Fibroblast of lung (primary cell): ENCODE measurements at places on chromosomes 5 and 9. TPM values are rescaled to one million over a fixed set of nuclear protein-coding genes. Genes with fewer than 3 reads are reported as not detected.

Gene PCDHA13
- under 0.01 and 0.33 TPM in 2 replicates for total RNA-seq

Gene CER1
- total RNA-seq = not detected in 2 replicates

Gene PTGDS
- total RNA-seq = 89.9 and 90.3 TPM in 2 replicates

Gene ZFP2
- total RNA-seq = 1.5 and 2.8 TPM in 2 replicates

Gene FREM1
- total RNA-seq = under 0.01 TPM in 2 replicates

- no peak for DNase-seq
Observed at GRCh38 chr5:15117688-15118087, 246.1 kb upstream of the ANKH start.

GRCh38 chr5:128630121-128630520 lies 92.1 kb upstream of the FBN2 start:
- DNase-seq = no peak

DNA sequence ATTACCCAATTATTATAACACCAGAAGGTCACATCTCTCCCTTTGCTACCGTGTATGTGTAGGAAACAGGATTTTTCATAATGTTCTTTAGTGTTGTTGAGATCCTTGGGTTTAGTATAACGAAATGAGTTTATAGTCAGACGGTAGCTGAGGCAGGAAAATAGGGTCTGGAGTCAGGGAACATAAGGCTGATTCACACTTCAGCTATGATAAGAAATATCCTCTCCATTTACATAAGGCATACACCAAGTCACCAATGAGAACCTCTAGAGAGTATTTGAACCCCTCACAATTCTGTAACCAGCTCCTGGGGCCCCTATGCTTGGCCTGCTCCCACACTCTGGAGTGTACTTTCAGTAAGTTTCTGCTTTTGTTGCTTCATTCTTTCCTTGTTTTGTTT lies 58.9 kb upstream of the ANKH start:
- peak; percentile 42 for DNase-seq

DNA sequence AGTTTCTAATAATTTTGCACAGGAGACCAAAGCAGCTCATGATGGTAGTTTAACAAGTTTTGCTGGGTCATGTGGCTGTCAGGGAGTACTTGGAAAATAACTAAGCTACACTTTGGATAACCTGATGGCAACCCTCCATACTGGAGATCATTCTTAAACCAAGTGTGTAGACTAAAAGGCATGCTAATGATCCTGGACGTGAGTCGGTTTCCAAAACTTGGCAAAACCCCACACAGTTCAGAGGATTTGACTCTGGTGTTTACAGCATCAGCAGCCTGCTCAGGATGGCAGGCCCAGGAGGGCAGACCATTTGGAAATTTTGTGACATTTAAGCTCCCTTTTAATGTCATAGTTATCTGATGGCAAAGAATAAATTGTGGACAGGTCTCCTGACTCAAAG lies 196.5 kb upstream of the EFNA5 start:
- no peak for DNase-seq

- DNase-seq = peak; percentile 49
Observed at GRCh38 chr9:5971740-5972139, 43.7 kb downstream of the RANBP6 start.

- DNase-seq = peak; percentile 90
Observed at GRCh38 chr5:32489791-32490562, 45.4 kb upstream of the ZFR start.

DNA sequence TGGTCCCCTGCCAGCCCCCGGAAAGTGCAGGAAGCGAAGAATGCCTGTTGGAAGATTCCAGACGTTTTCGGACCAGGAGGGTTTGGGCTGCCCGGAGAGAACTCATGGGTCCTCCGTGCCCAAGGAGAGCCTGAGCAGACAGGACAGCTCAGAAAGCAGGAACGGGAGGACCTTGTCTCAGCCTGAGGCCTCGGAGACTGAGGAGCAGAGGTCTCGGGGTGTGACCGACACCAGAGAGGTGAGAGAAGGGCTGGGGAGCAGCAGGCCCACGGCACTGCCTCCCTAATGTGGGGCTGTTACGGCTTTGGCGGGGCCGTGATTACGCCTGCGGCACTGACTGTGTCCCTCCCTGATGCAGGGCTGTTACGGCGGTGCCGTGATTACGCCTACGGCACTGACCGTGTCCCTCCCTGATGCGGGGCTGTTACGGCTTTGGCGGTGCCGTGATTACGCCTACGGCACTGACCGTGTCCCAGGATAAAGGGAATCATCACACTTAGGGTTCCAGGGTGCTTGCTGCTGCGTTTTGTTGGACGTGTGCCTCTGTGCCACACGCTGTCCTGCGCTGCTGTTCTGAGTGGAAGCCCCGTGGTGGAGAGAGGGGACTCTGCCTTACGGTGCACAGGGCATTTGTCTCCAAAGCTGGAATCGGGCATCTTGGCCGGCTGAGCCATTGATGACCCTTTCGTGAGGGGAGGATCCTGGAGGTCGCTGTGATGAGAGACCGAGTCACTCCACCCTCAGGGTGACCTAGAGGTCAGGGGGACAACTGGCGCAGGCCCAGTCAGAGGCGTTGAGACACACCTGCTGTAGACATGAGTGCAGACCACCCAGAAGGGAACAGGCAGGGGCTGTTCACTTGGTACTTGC lies 25.7 kb downstream of the CEP72 start:
- no peak for DNase-seq

DNA sequence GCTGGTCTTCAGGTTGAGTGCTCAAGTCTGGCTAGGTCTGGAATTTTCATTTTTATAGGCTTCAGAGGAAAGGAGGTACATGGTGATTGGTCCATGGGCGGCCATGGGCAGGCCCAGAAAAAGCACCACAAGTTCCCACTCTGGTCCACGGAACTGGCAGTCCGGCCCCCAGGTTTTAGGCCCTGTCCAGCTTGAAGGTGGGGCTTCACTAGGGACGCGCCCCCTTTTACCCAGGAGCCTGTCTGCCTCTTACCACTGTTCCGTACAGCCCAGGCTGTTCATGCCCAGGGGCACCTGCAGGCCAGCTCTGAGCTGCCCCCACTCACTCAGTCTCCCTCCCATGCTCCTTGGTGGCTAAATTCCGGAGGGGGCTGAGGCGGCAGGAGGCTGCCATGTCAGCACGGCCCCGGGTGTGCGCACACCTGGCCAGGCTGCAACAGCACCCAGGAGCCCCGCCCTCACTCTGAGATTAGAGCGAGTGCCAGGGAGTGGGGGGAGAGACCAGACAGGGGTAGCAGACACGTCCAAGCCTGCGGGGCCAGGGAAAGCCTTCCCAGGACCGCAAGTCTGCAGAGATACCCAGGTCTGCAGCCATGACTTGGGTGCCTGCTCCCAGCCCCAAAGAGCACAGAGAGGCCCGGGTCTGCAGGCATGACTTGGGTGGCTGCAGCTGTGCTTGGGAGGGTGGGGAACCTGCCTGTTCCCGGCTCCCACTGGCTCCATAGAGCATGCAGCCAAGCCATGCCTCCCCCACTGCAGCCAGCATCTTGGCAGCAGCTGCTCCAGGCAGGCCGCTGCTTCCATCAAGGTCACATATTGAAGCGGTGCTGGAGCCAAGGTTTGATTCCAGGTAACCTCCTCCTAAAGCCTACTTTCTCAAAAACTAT lies 390.2 kb upstream of the SGCD start:
- DNase-seq = no peak

DNA sequence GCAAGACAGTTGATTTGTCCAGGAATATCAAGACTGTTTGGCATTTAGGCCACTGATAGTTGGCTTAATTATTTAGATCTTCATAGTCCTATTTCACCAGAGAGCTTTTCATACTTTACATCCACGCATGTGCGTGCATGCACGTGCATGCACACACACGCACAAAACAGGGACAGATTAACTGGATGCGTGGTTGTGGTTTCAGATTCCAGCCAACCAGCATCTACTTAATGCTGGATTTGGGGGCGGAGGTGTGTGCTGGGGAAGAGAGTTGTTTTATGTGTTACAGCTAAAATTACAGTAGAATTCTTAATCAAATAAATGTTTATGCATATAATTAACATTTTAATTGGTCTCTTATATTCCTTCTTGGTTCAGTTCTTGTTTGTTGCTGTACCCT lies 7.3 kb downstream of the RNF14 start:
- DNase-seq = no peak

DNA sequence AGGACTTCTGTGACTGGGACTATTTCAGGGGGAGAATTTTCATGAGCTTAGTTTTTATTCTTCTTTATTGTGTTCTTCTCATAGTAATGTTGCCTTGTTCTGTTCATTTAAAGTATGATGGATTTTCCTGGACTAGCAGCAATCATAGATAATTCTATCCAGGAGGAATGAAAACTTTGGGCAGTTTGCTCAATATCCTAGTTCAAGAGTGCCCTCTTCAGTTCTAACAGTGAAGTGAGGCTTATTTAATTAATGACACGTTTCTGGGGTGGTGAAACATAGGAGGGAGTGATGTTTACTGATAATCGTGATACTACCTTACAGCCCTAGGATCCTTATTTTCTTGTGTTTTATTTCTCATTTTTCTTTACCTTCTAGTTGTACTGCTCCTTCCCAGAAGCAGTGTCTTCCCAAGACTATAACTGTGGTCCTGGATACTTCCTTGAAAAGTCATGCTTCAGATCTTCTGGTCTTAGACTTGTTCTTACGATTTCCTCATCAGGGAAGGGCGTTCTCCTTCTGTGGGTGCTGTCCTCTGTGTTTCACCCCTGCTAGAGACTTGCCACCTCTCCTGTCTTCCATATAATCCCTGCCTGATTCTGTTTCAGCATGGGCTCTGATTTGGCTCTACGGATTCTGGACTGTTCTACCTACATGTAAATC lies 57.4 kb downstream of the CFAP95 start:
- DNase-seq = no peak

GRCh38 chr5:16418471-16418922 lies 47.1 kb downstream of the ZNF622 start:
- no peak for DNase-seq

DNA sequence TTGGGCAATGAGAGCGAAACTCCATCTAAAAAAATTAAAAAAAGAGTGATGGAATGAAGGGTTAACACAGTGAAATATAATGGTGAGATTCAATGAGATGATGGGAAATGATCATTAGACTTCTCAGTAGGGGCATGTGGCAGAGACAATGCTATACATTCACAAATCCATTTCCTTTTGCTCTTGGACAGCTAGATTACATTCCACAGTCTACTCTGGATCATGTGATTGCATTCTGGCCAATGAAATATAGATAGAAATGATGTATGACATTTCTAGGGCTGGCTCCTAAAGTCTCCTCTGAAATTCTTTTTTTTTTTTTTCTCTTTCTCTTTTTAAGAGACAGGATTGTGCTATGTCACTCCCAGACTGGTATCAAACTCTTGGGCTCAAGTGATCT lies 3.8 kb upstream of the GALT start:
- DNase-seq = no peak

GRCh38 chr5:121019734-121020133 lies 555.6 kb downstream of the PRR16 start:
- DNase-seq = no peak

DNA sequence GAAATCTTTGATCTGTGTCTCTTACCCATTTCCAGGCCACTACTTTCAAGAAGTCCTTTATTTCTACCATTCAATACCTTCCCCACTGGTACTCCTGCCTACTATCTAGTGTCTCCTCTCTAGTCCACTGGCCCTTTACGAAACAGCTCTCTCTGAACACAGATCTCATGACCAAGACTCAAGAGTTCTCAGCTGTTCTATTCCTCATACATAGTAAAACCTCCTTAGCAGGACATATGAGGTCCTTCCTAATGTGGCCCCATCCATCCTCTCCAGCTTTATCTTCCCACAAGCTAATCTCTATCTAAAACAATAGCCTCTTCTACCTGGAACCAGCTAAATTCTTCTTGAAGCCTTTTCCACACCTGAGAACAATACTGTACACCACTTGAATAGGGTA lies 2.6 kb downstream of the TEX10 start:
- DNase-seq = no peak

DNA sequence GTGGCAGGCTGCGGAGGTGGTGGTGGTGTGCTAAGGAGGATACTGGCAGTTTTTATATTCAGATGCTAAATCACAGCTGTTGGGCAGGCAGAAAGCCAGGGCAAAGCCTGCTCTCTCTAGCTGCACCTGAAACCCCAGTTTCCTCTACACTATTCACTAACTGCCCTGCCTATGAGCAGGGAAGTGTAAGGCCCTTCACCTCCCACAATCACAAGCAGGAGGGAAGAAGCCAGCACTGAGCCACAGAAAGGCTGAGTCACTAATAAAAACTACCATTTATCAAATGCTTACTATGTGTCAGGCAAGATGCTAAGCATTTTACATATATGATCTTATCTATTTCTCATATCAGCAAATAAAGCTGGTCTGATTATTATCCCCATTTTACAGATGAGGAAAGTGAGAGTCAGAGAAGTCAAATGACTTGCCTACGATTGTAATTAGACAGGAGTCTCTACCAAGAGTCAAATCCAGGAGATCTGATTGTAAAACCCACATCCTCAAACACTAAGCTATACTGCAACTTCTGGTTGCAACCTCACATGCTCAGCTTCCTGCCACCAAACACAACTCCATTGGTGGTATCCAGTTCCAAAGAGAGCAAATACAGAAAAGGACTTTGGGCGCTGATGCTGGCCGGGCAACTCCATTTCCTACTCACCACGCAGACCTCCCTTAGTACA lies 17.7 kb upstream of the IL6ST start:
- peak; percentile 81 for DNase-seq

DNA sequence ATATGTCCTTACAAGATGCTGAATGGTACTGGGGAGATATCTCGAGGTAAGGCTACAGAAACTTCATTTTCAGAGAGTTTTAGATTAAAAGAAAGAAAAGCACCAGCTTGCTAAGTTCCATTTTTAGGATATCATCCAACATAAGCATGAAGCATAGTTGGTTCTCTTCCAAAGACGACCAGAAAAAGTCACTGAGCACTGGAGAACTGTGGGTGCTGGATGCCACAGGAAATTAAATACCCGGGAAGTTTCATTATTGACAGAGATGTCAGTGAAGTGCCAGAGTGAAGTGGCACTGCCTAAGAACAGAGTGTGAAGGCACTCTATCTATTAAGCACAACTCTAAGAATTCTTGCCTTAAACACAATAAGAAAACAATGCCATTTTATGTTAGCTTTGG lies 76.8 kb downstream of the PIK3R1 start:
- DNase-seq = no peak

DNA sequence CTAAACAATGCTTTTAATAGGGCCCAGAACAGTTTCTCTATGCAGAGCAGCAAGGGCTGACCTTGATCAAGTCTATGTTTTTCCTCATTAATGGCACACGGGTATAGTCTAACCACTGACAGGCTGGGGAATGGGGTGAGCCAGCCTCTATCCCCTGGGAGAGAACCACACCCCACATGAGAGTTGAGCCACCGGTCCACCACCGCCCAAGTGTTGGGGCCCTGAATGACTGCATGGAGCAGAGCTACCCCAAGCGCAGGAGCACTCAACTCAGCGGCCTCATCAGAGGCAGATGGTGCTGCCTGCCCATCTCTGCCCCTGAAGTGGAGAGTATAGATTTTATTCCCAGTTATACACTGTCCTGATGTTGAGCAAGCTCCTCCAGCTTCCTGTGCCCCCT lies 247.9 kb upstream of the IRX1 start:
- DNase-seq = no peak

GRCh38 chr5:41629897-41630296 lies 119.5 kb upstream of the PLCXD3 start:
- DNase-seq = no peak

DNA sequence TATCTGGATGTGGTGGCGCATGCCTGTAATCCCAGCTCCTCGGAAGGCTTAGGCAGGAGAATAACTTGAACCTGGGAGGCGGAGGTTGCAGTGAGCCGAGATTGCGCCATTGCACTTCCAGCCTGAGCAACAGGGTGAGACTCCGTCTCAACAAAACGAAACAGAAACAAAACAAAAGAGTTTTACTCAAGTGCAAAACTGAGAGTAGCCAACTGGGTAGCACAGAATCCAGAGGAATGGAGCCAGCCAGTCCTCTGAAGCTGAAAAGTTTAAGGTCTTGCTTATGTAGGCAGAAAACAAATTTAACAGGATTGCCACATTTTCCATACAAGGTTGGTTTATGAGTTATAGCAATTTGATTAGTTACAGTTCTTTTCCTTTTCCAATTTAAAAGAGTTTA lies 32.0 kb downstream of the SPIN1 start:
- DNase-seq = peak; percentile 5
